NCI-H1048 (cell line): ENCODE measurements at places on chromosomes 5 and 9.
A peak's percentile ranks its signal among the peaks of the same experiment; 100 is the strongest.

DNA sequence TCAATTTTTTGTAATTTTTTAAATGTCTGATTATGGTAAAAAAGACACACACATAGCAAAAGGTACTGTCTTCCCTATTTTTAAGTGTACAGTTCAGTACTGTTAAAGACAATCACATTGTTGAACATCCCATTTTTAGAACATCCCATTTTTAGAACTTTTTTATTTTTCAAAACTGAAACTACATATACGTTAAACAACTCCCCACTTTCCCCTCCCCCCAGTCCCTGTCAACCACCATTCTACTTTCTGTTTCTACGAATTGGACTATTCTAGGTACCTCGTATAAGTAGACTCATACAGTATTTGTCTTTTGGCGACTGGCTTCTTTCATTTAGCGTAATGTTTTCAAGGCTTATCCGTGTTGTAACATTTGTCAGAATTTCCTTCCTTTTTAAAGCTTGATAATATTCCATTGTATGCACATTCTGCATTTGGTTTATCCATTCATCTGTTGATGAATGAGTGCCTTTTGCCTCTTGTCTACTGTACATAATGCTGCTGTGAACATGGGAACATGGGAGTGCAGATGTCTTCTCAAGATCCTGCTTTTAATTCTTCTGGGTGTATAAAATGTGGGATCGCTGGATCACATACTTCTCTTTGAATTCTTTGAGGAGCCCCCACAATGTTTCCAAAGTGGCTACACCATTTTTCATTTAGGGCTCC lies 154.0 kb downstream of the PIK3R1 start:
- DNase-seq, result no peak

DNA sequence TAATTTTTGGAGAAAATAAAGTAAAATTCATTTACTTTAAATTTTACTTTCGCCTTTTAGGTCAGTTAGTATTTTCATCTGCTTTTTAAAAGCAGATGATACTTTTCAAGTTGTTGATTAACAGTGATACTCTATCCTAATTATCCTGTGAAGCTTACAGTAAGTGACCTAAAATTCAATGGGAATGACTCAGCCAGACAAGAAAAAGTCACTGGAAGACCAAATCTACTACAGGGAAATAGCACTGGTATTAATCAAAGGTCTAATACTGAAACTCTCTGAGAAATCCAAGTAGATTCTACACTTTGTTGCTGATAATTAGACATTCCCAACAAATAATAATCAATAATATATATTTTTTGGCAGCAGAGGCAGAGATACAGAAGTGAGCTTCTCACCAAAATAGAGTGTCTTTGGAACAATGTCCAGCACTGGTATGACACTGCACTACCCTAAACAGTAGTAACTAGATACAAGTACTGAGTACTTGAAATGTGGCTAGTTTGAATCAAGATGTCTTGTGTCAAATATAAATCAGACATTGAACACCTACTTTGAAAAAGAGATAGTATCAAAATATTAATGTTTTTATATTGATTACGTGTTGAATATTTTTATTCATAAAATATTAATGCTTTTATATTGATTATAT lies 22.8 kb upstream of the ELL2 start:
- no peak for DNase-seq

DNA sequence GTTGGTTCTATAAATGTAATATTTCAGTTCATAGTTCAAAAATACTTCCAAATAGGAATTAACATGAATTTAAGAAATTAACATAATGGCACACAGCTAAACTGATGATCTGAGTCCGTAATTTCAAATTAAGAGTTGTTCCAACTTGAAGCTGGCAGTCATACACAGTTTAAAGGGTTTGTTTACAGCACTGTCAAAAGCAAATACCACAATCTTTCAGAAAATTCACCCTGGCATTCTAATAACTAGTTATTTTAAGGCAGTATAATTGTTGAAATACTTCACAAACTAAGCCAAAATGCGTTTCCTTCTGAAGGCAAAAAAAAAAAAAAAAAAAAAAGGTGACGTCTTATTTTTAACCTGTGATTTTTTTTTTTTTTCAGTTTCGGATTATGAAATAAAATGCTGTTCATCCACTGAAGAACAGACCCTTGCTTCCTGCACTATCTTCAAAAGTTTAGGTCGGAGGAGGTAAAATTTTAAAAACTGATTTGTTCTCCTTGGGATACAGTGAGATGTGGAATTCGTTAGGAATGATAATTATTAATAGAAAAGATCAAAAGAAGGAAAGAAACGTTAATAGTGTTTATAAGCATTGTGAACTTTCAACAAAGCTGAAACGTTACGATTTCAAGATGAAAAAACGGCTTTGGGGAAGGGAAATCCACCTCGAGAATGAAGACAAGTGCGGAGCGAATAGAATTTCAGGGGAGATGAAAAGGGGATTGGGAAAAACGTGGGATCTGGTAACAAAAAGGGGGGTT lies 850 bp downstream of the IL6ST start:
- no peak for DNase-seq

GRCh38 chr9:78788101-78788500 lies 491.2 kb downstream of the PSAT1 start:
- DNase-seq, result no peak

DNA sequence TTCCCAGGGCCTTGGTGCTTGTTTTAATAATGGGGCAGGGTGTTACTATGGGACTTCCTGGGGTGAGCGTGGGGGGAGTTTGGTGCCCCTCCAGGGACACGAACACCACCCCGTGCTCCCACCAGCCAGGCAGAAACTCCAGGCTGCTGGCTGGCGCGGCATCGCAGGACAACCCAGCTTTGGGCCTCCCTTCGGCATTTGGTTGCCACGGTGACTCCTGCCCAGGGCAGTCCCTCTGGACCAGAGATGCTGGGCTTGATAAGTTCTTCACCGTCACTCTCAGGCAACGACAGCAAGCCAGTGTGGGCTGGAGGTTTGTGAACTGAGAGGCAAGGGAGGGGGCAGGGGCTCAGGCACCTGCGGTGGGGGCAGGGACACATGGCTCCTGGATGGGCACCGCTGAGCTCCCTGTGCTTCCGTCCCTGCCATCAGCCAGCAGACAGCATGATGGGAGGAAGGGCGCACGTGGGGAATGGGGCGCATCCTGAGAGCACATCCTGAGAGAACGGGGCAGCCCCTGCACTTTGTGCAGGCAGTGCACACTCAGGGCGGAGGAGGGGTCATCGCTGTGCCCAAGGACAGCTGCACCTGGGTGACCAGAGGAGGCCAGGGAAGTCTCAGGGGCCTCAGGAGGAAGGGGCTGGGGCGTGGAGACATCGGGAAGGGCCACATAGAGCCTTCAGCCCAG lies 116.4 kb downstream of the RXRA start:
- no peak for DNase-seq

DNA sequence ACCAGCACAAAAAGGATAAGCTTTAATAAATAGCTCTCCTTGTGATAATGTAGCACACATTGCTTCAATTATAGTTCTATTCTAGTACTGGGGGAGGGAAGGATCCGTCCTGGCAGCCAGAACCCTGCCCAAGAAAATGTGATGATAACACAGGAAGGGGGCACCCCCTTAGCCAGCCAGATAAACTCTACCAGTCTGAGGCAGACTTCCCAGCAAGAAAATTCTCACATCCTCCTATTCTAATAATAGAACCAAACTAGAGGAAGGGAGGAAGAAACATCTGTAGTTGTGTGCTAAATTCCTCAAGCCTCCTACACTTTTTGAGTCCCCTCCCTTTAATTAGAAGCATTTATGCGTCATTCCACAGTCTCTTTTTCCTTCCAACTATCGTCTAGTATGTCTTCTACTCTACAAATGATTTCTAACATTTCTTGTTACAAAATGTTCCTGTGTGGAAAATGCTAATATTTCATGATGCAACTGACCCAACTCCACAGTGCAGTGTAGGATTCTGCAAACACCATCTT lies 261.0 kb downstream of the SEMA5A start:
- DNase-seq, result no peak

DNA sequence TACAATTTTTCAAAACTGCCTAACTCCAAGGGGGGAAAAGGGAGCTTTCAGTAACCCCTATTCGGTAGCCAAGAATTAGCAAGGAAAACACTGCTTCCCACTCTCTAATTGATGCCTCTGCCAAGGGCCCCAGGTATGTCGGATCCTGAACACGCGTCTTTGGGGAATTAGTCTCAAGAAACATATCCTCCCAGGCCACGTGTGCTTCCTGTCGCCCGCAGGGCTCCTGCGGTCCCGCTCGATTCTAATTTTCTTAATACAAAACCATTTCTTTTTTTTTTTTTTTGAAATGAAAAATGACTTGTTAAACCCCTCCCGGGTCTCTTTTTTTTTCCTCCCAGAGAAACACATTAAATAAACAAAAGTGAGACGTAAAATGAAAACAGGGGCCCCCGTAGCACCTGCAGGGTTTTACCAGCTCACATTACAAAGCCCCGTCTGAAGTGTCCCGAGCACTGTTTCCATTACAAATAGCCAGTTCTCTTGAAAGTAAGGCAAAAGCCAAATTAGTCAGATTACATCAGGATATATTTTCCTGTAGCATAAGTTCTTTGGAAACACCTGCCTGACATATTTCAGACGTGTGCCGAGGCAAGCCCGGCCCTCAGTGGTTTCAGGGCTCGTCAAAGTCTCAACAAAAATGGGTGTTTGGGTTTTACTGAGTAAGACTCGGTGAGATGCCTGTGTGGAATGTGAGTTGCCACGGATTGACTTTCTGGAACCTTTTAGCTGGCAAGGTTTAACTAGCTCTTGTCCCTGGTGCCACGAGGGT lies 21.5 kb downstream of the SMIM23 start:
- no peak for DNase-seq

GRCh38 chr9:86353655-86354010 lies 577 bp downstream of the TUT7 start:
- no peak for DNase-seq

DNA sequence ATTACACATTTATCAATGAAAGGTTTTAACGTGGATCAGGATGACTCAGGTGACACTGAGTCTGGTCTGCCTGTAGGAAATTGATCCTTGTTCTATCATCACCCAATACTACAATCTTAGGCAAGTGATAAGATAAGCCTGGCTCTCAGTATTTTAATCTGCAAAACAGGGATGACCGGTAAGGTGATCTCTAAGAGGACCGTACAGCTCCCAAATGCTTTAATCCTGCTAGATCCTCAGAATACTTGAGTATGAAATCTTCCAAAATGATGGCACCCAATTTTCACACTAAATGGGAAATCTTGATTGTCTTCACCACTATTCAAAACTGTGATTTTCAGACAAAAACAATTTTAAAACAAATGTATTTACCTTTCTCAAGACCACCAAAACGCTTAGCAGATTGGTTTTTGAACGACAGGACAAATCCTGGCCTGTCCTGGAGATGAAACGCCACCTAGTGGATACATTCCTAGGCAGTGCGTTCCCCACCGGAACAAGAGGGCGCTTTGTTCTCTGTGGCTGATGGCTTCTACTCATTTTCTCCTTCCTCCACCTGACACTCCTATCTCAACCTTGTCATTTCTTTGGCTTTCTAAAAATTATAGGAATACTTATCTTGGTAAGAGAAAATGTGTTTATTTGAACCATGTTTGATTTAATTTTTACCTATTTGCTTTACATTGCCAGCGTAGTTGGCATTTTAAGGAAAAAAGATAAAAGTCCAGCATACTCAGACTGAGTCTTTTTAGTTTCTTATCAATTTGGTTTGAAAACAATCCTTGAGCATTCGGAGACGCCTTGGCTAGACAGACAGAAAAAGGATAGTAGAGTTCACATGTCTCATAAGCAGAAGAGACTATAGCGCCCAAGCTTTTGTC lies 41.2 kb upstream of the VCAN start:
- DNase-seq, result peak; percentile 44

DNA sequence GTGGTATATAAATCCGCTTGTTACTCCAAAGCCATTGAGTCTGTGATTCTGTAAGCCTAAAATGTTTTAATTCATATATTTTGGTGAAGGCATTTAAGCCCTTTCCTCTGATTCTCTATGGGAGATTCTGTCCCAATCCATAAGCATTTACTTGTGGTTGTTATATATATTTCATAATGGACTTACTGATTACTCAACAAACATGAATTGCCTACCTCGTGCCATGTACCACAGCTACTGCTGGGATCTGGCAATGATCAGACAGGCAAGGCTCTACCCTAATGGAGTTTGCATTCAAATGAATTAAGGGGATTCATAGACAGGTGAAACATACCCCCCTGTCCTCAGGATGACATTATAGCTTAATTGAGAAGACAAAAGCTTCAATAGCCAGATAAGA lies 54.5 kb downstream of the C9orf152 start:
- DNase-seq, result no peak

- DNase-seq, result no peak
Measured at GRCh38 chr5:8907168-8907868, 638.6 kb downstream of the SEMA5A start.
